NCI-H1105 (cell line): ENCODE measurements at places on chromosomes 3 and 15.

- no peak for DNase-seq
Measured at GRCh38 chr3:184642631-184643285, 69.1 kb downstream of the MAGEF1 start.

DNA sequence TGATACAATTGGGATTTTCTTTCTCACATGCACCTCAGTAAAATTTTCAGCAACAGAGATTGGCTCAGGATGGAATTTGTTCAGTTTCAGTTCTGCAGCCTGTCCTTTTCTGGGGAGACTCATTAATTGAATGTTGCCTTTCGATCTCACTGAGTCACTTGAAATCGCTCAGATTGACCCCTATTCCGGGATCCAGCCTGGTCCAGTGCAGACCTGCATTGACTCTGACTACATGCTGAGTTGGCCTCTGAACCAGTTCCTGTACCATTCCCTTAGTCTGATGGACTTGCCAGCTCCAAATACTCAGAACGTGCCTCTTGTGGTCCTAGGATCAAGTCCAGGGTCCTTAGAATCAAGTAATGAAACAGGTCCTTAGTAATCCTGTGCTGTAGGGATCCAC lies 9.4 kb downstream of the IGF1R start:
- DNase-seq, result no peak

GRCh38 chr15:99593070-99593469 lies 27.3 kb downstream of the MEF2A start:
- DNase-seq, result no peak

DNA sequence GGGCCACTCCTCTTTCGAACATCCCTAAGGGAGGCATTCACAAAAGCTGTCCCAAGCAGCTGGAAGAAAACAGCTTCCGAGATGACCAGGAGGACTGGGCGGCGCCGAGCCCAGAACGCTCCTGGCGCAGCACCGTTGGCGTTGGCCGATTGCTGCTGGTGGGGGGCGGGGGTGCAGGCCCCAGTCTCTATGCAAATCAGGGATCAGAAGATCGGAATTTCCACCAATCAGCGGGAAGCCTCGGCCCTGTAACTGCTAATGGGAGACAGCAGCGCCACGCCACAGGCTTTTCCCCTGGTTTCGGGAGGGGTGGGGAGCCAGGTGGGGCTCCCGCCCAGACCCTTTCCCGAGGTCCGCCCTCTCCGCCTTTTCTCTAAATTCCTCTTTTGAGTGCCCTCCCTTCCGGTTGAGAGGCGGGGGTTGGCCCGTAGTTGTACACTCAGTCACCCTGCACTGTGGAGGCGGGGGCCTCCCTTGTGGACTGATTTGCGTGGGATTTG lies 27.0 kb downstream of the HMCES start:
- peak; percentile 100 for DNase-seq

DNA sequence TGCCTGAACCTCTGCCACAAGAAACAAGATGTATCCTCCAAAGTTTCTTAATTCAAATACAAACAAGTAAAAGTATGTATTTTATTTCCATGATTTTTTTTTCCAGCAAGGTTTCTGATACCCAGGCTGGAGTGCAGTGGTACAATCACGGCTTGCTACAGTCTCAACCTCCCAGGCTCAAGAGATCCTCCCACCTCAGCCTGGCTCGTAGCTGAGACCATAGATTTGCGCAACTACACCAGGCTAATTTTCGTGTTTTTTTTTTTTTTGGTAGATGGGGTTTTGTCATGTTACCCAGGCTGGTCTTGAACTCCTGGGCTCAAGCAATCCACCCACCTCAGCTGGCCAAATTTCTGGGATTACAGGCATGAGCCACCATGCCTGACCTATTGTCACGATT lies 12.2 kb upstream of the VEPH1 start:
- no peak for DNase-seq

DNA sequence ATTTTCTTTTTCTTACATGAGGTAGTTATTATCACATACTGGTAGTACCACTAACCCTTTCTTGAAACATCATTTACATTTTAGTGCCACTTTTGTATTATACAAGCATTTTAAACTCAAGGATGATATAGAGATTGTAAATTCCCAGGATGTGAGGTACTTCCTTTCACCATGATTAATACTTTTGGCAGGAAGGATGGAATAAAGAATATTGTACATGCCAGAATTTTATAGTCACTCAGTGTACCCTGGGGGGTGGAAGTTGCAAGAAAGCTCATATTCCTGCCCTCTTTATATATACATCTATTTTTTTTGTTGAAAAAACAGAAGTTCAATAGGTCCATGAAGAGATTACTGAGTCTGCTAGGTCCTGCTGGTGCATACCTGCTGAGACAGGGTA lies 141.0 kb upstream of the PLSCR5 start:
- no peak for DNase-seq

DNA sequence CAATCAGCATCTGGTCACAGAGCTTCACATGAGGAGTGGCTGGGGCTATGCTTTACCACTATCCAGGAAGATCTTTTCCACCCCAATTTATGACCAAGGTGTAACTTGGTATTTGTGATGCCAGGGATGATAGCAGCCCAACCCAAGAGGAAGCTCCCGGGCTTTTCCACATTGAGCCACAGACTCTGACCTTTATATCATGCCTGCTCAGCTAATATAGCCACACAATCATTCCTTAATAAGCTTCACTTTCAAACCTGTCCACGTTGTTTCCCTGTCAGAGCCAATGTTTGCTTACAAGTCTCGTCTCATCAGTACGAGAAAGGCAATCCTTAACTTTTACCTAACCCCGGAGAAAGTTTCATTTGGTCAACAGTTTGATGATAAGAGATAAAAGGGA lies 330.9 kb downstream of the SHQ1 start:
- DNase-seq, result no peak

- DNase-seq, result peak; percentile 44
Measured at GRCh38 chr3:112350018-112350810, 17.3 kb downstream of the CD200 start.

GRCh38 chr15:34588046-34588674 lies 4.7 kb upstream of the GOLGA8B start:
- peak; percentile 24 for DNase-seq

- DNase-seq, result no peak
Measured at GRCh38 chr15:39411102-39411989, 169.5 kb upstream of the THBS1 start.

DNA sequence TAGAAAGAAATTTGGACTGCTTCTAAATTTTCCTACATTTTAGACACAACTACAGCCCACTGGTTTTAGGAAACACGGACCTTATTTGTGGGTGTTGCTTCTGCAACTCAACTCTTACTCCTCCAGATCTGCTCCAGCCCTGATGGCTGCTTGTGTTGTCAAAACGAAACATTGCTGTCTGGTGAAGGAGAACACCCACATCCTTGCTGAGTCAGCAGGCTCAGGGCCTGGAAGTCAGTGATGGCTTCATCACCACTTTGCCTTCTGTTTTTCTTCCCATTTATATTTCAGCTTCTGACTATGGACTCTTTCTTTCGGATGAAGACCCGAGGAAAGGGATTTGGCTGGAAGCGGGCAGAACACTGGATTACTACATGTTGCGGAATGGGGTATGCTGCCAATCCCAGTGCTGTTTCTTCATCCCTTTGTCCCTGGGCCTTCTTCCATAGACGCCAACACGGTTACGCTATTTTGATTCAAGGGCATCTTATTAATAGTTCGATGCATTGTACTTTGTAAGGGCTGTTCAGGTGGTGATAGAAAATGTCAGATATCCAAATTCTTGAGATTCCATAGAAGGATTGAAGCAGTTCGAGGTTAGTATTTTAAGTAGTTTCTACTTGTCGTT lies 392.6 kb upstream of the TPM1 start:
- DNase-seq, result no peak

DNA sequence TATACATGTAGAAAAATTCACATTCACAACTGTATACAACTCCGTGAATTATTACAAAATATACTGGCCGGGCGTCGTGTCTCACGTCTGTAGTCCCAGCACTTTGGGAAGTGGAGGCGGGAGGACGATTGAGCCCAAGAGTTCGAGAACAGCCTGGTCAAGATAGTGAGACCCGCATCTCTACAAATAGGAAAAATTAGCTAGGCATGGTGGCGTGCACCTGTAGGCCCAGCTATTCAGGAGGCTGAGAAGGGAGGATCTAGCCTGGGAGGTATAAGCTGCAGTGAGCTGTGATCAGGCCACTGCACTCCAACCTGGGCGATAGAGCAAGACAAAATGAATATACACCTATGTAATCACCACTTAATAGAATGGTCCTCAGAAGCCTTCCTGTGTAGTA lies 1.3 kb downstream of the RAD51 start:
- no peak for DNase-seq

GRCh38 chr3:52036222-52036694 lies 20.1 kb downstream of the DUSP7 start:
- DNase-seq, result no peak

DNA sequence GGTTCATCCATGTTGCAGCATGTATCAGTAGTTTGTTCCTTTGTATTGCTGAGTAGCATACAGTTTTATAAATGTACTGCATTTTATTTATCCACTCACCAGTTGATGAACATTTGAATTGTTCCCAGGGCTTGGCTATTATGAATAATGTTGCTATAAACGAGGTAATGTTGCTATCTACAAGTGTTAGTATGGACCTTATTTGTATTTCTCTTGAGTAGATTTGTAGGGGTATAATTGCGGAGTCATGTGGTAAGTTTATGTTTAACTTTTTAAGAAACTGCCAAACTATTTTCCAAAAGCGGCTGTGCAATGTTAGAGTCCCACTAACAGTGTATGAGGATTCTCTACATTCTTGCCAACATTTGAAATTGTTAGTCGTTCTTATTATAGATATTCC lies 13.0 kb downstream of the GPR160 start:
- no peak for DNase-seq

- DNase-seq, result no peak
Measured at GRCh38 chr3:52240059-52240885, 1.3 kb upstream of the TWF2 start.

- no peak for DNase-seq
Measured at GRCh38 chr15:64060716-64061115, 14.4 kb upstream of the DAPK2 start.

GRCh38 chr3:5009506-5010109 lies 30.4 kb downstream of the BHLHE40 start:
- DNase-seq, result no peak

- no peak for DNase-seq
Measured at GRCh38 chr15:69973102-69973714, 124.5 kb downstream of the TLE3 start.

- DNase-seq, result no peak
Measured at GRCh38 chr3:42653560-42654330, at the start of gene ZBTB47. Gene ZBTB47, plus strand, starts transcription at chr3:42653697. Its CDS starts 4,659 bp downstream, at chr3:42658356.

- no peak for DNase-seq
Measured at GRCh38 chr15:42955518-42955917, 34.9 kb upstream of the TTBK2 start.

GRCh38 chr15:60000113-60000823 lies 3.8 kb upstream of the FOXB1 start:
- DNase-seq, result peak; percentile 63

DNA sequence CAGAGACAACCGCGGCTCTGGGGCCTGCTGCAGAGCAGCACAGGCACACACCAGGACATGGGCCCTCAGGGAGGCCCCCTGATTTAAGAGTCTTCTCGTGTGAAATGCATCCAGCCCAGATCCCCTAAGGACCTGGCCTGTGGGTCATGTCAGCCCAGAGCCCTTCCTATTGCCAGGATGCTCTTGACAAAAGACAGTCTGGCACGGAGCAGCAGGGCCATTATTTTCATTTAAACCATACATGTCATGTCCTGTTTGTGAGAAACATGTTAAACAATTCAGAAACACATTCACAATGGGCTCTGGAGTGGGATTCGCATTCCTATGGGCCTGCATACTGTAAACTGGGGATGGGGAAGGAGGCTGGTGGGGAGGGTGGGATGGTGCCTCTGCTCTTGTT lies 367.4 kb upstream of the WNT5A start:
- DNase-seq, result no peak

- no peak for DNase-seq
Measured at GRCh38 chr15:42156243-42156922, at the start of gene PLA2G4F. Gene PLA2G4F, minus strand, starts transcription at chr15:42156636. Its CDS starts 87 bp downstream, at chr15:42156549.

GRCh38 chr15:83278191-83278590 lies 6.3 kb downstream of the BNC1 start:
- DNase-seq, result no peak

- no peak for DNase-seq
Measured at GRCh38 chr3:38637906-38638305, 11.6 kb downstream of the SCN5A start.

DNA sequence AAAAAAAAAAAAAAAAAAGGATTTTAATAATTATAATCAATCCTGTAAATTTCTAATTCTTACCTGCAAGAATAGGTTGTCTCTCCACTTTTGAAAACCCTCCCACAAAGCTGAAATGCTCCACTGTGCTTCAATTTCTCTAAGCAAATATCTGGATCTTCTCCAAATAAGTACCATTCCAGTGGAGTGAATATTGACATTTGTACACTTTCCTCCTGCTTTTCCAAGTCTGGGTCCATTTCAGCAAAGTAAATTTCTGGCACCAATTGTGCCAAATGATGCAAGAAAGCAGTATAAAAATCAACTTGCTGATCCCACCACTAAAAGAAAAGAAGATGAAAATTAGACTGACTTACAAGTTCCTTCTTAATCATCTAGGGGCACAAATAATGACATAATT lies 19.9 kb downstream of the UBR1 start:
- DNase-seq, result no peak

- DNase-seq, result no peak
Measured at GRCh38 chr3:154223519-154223918, 100.8 kb downstream of the DHX36 start.

DNA sequence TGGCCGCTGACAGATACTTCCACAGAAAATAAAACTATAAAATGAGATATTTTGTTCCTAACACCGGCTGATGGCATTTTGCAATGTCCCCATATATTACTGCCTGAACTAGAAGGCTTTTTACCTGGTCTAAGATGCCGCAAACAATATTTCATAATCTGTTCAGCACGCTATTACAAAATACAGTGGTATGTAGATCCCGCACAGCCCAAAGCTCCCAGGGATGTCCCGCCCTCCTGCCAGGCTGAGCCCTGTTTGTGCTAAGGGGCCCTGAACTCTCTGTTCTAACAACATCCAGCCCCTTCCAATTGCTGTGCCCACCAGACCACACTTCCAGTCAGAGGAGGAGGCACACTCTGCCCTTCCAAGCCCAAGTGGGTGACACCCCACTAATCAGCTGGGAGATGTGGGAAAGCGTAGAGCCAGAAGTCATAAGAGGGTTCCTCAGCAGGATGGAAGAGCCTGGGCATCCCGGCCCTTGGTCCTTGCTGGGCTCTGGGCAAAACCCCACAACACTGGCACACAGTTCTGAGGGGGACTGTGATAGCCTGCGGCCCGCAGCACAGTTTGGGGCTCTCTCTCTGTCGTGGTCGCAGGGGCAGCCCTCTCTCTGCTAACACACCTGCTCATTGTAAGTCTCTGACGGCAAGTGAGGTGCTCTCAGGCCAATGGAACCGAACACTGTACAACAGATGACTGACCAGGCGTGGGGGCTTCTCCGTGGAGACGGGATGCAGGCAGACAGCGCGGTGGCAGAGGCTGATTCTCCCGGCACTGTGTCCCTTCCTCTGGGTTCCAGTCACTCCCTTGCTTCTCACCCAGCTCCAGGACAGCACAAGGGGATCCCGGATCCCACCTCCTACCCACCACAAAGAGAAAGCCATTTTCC lies 55.2 kb downstream of the PCSK6 start:
- DNase-seq, result no peak

GRCh38 chr15:69031013-69032001 lies 16.8 kb downstream of the NOX5 start:
- no peak for DNase-seq
